ENCODE measurements at places on chromosomes 16 and 17.

GRCh38 chr17:38598536-38598935, 7.2 kb downstream of the SRCIN1 start:
- DNase-seq = no peak

GRCh38 chr17:40901981-40902474, 17.0 kb upstream of the KRT20 start:
- no peak for DNase-seq

DNA sequence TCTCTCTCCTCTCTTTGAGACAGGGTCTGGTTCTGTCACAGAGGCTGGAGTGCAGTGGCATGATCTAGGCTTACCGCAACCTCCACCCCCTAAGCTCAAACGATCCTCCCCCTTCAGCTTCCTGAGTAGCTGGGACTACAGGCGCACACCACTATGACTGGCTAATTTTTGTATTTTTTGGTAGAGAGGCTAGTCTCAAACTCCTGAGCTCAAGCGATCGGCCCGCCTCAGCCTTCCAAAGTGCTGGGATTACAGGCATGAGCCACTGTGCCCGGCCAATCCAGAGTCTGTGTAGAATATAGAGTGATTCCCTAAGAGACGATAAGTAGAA, 65.8 kb upstream of the RPH3AL start:
- no peak for DNase-seq

GRCh38 chr16:80161799-80162739, 378.7 kb upstream of the DYNLRB2 start:
- DNase-seq = no peak

DNA sequence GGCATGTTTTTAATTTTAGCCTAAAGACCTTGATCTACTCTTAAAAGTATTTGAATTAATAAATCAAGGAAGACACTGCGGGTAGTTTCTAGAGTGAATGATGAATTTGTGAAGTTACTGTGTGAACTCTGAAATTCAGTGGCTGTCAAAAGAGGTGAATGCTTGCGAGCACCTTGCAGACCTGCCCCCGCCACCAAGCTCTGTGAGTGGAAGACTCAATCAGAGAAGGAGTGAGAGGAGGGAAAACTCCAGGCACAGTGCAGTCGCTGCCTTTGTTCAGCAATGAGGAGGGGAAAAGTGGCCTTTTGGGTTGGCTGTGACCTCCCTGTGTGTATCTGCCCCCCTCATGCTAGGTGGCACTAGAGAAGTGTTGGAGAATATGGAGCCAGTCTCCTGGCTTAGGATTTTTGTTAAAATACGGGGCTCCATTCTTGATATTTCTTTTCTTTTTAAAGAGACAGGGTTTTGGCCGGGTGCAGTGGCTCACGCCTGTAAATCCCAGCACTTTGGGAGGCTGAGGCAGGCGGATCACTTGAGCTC, 53.0 kb downstream of the LDHD start:
- DNase-seq = no peak

- DNase-seq = no peak
These were observed 8.0 kb downstream of the TRPV2 start for GRCh38 chr17:16423226-16423872.

DNA sequence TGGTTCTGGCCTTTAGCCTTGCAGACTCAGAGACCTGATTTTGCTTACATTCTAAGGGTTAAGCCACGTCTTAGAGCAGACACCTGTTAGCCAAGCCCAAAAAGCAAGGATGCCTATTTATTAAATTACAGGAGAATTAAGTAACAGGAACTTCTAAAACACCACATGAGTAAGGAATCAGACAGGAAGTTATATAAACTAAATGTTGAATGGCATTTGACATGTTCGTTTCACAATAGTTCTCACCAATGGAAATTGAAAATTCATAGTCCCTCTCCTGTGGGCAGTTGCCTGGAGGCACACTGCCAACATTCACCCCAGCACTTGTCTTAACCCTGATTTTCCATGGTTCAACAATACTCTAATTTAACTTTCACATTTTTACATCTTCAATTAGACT, 9.0 kb downstream of the KRTAP9-7 start:
- no peak for DNase-seq

GRCh38 chr17:29240968-29241963, 5.4 kb upstream of the CRYBA1 start:
- DNase-seq = no peak

GRCh38 chr17:65515512-65515911, 45.9 kb downstream of the AXIN2 start:
- no peak for DNase-seq

- no peak for DNase-seq
These were observed 18.2 kb downstream of the DHX38 start for GRCh38 chr16:72111657-72112451.

- no peak for DNase-seq
These were observed 403.3 kb upstream of the TNRC6C start for GRCh38 chr17:77555121-77555591.
